Uterus (tissue), 4 donors: ENCODE measurements at places on chromosomes 5 and 9.
A peak's percentile ranks its signal among the peaks of the same experiment; 100 is the strongest.

DNA sequence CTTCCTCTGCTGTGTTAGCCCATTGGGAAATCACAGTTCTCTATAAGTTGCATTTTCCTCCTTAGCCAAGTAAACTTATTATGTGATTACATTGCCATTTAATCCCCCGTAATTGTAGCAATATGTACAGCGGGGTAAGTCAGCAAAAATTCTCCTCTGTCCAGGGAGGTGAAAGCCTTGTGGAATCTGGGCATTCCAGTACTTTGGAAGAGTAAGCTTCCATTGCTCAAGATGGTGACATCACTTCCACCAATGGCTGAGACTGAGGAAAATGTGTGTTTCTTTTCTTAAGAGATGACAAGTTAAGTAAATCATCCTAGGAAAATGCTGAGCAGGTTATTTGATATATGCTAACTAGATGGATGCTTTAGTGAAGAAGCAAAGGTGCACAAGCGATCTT is 436.7 kb downstream of the CETN3 start:
- DNase-seq: no peak

DNA sequence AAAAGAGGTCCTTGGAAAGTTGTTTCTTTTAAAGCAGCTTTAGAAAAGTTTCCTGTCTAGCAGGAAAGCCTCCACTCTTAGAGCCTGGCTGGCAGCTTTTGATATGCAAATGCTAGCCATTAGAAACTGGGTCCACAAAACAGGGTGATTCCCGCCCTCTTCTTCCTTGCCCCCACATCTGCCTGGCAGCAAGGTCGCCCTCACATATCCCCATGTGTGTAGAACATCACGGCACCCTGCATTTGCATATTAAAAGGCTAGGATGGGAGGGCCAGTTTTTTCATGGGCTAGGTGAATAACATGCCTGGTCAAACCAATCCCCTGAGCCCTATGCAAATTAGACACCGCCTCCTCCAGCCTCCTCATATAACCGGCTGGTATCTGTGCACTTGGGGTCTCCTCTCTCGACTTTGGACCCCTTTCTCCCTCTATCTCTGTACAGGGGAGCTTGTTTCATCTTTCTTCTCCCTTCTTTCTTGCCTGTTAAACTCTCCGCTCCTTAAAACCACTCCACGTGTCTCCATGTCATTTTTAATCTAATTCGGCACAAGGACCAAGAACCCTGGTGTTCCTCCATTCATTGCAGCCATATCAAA is 426.8 kb upstream of the CTNND2 start:
- DNase-seq: no peak

DNA sequence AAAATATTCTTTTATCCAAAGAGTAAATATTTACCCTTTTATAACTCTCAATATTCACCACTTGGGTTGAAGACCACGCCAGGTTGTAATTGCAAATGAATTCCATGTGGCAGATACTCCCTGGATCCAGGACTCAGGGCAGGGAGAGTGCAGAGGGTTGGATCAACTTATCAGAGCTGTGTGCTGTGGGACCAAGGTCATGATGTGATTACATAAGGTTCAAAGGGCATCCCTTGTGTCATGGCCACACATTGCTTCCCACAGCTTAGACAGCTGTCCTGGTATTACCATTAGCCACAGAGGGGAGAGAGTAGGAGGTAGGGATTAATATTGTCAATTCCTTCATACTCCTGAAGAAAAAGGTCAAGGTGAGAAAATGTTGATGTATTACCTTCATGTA is 133.9 kb downstream of the JAKMIP2 start:
- DNase-seq: no peak

GRCh38 chr9:21796768-21797167 is 5.7 kb upstream of the MTAP start:
- DNase-seq: no peak

GRCh38 chr9:121275781-121276658 is 8.1 kb downstream of the GSN start:
- DNase-seq: no peak

- no peak for DNase-seq
Observed at GRCh38 chr5:152052470-152052869, 127.8 kb upstream of the GLRA1 start.

DNA sequence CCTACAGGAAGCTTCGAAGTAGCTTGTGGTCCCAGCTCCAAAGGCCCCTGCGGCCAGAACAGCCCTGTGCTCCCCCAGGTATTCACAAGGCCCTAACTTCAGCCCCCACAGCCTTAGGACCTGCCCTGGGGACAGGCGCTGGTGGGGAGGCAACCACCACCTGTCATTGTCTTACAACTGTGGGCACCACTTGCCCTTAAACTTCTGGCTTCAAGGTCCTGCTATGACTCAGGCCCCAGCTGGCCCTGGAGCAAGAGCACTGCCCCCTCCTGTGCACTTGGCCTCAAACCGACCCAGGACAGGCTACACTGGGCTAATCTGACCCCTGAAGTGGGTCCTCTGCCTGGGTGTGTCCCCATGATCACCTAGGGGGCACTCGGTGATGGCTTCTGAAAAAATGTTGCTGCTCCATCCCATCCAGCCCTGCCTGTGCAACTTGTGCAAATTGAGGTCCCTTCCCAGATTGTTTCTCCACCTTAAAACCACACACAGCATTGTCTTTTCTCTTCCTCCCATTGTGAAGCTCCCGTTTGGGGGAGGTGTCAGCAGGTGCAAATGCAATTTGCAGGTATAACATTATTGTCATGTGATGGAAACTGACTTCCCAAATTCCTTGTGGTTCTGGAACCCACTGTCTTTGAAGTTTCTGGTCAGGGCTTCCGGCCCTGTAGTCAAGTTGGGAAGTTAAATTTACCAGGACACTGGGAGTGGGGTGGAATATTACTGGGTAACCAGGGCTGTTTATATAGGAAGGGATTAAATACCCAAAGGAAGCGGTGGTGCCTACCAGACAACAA is 1.1 kb upstream of the PROB1 start:
- DNase-seq: no peak

DNA sequence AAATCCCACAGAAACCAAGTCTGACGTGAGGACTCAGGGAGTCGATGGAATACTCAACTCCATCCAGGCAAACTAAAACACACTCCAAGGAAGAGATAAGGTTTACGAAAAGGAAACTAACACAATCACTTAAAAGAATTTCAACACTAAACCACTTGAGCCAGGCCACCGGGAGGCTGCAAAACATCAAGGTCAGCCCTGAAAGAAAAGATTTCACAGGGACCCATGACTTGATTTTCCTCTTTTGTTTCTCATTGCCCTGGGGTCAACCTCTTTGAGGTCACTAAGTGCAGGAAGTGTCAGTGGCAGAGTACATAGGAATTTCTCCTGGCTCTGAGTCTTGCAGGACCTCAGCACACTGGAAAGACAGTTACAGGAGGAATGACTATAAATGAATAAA is 77.8 kb upstream of the TARS1 start:
- DNase-seq: peak; percentile 51

GRCh38 chr9:84374516-84374915 is 34.0 kb upstream of the SLC28A3 start:
- no peak for DNase-seq

DNA sequence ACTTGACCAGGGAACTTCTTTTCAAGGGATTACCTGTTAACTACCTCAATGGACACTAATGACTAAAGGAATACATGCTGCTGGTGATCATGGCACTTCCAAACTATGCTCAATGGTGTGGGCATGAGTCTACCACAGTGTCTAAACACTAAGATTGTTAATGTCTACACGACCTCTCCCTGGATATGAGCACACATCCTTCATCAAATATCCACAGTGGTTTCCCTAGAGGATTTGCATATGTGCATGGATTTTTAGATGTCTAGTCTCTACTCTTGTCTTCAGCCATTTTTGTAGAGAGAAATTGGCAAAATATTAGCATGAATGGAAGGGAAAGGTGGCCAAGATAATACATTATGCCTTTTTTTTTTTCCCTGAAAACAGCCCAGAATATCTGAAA is 113.3 kb upstream of the CCDC152 start:
- DNase-seq: no peak

- no peak for DNase-seq
Observed at GRCh38 chr9:98784831-98785806, 11.2 kb downstream of the ANKS6 start.

- DNase-seq: no peak
Observed at GRCh38 chr9:33117306-33117705, 40.8 kb upstream of the SMU1 start.

DNA sequence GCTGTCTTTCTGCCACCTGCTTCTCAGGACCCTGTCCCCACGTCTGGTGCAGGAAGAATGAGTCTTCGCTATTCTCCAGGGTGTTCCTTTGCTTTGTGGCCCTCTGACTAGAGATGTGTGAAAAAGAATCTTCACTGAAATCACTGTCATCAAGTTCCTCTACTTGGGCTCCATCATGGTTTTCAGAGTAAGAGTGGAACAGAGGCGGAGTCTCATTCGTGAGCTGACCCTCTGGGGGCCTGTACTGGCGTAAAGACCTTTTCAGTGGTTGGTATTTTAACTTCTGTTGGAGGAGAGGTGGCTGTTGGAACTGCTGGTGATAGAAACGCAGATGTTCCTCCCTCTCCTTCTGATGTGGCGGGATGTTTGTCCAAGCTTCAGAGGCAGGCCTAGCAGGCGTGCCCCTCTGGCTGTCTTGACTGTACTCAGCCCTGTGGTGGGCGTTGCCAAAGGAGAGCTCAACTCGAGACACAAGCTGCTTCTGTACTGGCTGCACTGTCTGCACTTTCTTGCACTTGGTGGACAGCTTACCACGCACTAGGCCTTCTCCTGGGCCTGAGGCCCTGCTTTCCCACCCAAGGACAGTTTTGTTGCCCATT is 72.0 kb downstream of the KIF24 start:
- no peak for DNase-seq

DNA sequence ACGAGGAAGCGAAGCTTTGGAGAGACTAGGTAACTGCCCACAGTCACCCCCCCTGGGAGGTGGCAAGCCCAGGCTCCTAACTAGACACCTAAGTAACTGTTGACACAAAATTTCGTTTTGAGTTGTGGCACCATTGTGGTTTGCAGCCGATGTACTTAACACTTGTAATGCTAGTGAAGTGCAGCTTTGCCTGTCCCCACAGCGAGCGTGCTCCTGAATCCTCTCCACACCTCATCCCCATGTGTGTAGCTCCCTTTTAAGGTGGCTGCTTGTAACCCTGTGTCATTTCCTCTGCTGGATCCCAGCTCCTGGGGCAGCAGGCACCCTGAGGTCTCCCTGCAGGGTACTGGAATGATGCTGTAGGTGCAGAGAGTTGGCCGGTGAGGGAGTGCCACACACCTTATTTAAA is 114.9 kb downstream of the TRIO start:
- DNase-seq: no peak

GRCh38 chr9:114235033-114235661 is 79.8 kb downstream of the COL27A1 start:
- no peak for DNase-seq

DNA sequence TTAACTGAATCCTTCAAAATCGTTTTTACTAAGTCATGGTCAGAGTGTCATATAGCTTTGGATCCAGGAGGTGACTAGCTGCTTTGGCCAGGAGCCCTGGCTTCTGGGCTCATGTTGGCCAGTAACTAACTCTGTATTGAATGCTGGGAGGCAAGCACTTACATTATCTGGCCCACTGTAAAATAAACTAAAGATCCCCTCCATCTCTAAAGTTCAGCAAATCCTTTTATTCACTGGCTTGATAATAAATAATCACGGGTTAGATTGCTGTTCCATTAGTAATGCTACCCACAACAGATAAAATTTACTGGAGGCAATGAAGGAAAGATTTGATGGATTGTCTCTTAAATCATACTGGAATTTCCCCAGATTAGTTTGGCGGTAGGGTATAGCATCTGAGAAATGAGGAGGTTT is 382.2 kb upstream of the TLE4 start:
- no peak for DNase-seq

DNA sequence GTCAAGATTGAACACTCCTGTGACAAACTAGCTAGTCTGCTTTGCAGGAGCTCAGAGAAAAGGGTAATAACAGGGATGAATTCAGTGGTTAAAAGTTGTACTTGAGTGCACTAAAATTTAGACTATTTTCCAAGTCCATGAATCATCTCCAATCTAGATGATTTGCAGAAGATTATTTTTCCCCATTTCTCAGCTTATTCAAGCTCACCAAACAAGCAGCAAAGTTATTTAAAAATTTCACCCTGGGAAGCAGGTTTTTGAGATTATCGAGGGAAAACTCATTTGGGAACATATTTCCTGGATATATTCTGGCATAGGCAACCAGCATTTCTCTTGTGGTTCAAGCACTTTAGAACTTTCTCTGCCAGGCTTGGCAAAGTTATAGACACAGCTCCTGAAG is 311.4 kb downstream of the TLE1 start:
- DNase-seq: no peak

DNA sequence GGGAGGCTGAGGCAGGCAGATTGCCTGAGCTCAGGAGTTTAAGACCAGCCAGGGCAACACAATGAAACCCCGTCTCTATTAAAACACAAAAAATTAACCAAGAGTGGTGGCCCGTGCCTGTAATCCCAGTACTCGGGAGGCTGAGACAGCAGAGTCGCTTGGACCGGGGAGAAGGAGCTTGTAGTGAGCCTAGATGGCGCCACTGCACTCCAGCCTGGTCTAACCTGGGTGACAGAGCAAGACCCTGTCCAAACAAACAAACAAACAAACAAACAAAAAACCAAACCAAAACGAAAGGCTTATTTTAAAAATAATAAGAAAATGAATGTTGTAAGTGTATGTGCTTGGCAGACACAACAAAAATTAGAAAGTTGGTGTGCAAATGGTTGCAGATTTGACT is 536.3 kb upstream of the PTPRD start:
- DNase-seq: no peak

DNA sequence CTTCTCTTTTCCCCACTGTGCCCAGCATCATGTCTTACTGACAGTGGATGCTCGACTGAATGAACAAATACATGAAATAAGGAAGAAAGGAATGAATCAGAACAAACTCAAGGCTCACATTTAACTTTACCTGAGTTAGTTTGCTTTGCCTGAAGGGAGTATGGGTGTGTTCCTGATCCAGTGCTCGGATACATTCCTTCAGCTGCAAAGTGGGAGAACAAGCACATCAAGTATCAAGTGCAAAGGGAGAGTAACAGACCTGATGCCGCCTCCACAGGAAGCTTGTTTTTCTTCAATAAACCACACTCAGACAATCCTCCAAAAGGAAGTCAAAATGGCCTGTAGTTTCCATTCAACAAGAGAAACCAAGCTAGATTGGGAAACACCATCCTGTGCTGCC is 66.1 kb downstream of the KIF24 start:
- DNase-seq: no peak

GRCh38 chr9:69760278-69760610 is 433 bp upstream of the PTAR1 start:
- DNase-seq: no peak
